ENCODE measurements at places on chromosomes 3 and 15. TPM values are rescaled to one million over a fixed set of nuclear protein-coding genes. Genes with fewer than 3 reads are reported as not detected.

GPR160 gene
- total RNA-seq: 2.0 TPM

CPNE9 gene
- total RNA-seq: not detected

ATP8B4 gene
- total RNA-seq: 0.19 TPM

PLCB2 gene
- under 0.01 TPM for total RNA-seq

CAMP gene
- total RNA-seq: not detected

TMOD2 gene
- 4.4 TPM for total RNA-seq

INO80 gene
- total RNA-seq: 27.6 TPM
